ENCODE measurements at places on chromosomes 6 and 20.

DNA sequence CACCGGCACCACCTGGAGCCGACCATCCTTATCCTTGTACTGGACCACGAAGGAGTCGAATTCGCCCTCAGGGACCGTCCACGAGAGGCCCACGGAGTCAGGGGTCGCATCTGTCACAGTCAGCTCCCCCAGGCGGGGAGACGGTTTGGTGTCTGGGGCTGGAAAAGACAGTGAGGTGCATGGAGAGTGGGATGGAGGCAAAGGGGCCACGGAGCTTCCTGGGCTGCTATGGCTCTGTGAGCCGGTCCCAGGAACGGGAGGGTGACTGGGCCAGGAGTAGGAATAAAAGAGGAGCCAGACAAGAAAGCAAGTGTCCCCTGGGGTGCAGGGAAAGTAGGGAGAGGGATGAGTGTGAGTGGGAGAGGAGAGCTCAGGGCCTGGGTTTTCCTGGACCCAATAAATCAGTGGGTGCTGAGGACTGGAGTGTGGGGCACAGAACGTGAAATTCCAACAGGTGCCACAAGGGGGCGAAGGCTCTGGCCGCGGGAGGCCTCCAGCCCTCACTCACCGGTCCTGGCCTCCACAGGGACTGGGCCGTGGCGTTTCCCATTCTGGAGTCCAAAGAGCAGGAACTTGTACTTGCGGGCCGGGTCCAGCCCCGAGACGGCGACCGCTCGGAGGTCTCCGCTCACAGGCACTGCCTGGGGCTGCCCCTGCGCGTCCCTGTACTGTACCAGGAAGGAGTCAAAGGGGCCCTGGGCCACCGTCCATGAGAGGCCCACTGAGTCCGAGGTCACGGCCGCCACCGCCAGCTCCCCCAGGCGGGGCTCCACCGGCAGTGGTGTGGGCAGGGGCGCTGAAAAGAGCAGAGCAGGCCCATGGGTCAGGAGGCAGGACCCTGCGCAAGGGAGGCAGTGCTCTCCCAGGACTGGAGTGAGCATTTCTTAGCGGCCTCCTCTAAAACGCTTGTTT is 9.9 kb downstream of the CYP21A2 start:
- peak; percentile 70 for DNase-seq

- no peak for DNase-seq
Measured at GRCh38 chr6:17905611-17906592, 81.5 kb downstream of the KIF13A start.

DNA sequence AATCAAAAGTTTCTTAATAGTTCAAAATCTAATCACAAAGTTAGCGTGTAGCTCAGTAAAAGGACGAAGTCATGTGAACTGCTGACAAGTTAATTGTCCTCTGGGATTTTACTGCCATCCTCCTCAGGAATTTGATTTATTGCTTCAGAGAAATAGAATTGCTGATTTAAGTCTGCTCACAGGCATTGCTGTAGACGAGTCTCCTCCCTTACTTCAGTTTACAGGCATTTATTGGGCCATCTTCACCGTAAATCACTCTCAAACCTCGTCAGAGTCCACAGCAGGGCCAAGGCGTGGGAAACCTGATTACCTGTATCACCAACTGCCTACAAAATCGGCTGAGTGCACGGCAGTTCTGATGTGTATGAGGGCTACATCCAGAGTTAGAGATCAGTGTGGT is 119.1 kb upstream of the PDE10A start:
- DNase-seq = no peak

DNA sequence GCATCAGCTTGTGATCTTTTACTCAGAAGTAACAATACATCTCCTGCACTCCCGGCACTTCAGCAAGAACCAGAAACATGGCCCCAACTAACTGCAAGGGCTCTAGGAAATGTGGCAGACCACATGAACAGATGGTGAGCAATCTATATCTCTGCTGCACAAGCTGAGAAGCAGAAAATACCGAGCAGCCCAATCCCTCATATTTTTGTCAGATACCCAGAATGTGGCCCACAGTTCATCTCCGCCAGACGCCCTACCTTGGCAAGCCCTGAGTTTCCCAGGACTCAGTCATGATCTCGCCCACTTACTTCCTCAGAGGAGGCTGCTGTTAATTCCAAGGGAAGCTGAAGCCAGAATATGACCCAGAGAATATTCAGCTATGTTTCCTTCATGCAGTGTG is 63.1 kb upstream of the PHACTR1 start:
- no peak for DNase-seq

GRCh38 chr6:63813566-63814120 is 178.0 kb downstream of the PHF3 start:
- DNase-seq = no peak

DNA sequence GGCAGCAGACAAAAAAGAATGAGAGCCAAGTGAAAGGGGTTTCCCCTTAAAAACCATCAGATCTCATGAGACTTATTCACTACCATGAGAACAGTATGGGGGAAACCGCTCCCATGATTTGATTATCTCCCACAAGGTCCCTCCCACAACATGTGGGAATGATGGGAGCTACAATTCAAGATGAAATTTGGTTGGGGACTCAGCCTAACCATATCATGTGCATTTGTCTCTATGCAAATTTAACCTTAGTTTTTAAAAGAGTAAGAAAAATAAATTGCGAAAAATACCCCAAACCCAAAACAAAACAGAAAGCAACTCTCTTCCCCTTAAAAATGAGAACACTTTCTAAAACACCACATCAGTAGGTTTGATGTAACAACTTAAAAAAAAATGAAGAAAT is 22.6 kb upstream of the GPR6 start:
- DNase-seq = no peak

GRCh38 chr6:24838994-24839393 is 40.3 kb upstream of the ARMH2 start:
- no peak for DNase-seq

DNA sequence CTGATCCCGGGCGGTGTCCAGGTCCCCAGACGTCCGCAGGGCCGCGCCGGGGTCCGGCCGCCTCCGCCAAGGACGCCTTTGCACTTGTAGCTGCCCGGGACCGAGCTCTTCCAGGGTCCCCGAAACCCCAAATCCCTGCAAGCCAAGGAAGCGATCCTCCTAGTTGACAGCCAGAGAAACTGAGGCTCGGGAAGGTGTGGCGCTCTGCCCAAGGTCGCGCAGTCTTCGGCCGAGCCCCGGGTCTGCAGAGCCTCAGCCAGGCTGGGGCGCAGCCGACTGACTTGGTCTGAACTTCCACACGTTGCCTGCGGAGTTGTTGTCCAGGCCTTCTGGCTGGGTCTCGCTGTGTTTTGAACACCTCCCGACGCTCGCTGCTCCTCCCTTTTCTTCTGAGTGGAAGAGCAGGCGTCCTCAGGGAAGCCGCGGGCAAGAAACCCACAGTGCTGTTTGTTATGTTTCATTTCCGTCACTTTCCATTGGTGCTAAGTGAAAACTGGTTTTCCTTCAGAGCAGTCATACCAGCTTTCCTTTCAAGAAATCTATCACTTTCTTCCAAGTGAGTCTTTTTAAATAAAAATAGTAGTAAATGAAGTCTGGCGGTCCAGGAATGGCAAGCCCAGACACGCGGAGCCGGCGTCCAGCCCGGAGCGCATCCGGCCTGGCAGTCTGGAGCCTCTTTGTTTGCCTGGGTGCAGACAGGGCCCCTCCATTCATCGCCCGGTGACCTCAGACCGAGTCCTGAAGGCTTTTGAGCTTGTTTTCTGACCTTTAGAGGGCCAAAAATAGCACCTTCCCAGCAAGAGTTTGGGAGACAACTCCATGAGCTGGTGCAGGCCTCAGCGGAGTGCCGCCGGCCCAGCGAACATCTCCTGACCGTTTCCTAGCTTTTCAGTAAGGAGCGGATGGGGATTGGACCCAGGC is 698 bp downstream of the FAM210B start:
- peak; percentile 73 for DNase-seq

DNA sequence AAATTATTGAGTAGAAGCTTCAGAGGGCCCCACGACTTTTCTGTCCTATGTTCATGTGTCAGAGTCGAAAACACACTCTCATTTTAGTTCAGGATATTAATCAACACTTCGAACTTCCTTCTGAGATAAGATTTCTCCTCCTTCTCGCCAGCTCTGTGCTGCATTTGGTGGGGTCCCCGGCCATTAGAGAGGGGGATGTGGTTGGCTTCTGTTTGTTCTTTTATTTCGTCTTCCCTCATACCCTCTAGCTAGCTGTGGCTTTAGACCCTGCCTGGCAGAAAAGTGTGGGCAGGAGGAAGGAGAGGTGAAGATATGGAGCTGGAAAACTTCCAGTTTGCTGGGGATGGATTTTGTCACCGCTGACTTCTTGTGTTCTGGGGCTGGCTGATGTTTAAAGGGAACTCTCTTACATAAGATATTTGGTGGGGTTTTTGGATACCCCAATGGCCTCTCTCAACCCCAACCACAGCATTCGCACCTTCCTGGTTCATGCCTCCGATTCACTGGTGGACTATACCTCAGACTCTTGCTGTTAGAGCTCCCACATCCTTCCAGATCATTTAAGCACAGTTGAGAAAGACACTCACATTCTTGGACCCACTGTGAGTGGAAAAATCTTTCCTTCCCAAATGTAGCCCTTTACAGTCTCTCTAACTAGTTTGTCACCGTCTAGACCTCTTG is 30.7 kb upstream of the TMX4 start:
- DNase-seq = no peak

DNA sequence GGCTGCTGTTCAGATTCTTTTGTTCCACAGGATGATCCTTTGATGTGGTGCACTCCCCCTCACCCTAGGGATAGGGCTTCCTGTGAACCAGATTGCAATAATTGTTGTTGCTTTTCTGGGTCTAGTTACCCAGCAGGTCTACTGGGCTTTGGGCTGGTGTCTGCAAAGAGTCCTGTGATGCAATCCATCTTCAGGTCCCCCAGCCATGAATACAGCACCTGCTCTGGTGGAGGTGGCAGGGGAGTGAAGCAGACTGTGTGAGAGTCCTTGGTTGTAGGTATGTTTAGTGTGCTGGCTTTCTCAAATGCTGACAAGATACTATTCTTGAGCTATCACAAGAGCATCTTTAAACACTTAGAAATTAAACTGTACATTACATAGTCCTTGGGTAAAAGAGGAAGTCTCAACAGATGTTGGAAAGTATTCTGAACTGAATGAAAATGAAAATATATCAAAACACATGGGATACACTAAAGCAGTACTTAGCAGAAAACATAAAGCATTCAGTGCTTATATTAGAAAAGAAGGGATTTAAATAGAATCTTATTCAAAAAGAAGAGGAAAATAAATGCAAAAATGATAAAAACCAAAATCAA is 49.1 kb upstream of the CCR6 start:
- DNase-seq = no peak

- no peak for DNase-seq
Measured at GRCh38 chr6:122372647-122373046, 26.8 kb upstream of the HSF2 start.

DNA sequence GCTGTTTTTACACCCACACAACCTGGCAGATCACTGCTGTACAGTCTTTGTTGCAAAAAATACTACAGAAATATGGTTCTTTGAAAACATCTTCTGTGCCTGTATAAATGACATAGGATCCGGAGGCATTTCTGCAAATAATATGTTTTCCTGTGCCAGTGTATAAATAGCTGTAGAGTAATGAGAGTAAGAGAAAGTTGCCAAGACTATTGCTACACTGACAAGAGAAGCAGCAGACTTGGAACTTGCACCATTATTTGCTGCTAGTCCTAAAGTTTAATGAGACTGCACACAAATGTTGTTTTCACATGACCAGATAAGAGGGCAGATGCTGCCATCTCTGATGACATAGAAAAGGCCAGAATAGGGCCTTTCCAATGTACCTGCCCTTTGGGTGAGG is 50.0 kb upstream of the DTNBP1 start:
- no peak for DNase-seq

Data from H54 (cell line).